ENCODE measurements at places on chromosomes 2 and 18. TPM values are rescaled to one million over a fixed set of nuclear protein-coding genes. Genes with fewer than 3 reads are reported as not detected.

GRCh38 chr2:7881466-7881865, 800.4 kb upstream of the ID2 start:
- H3K36me3 ChIP-seq, result no peaks in the 10 kb centered on the region
- H3K4me1 ChIP-seq, result no peaks in the 10 kb centered on the region
- DNase-seq, result peak; percentile 53
- H3K27me3 ChIP-seq, result no peaks in the 10 kb centered on the region
- H3K4me3 ChIP-seq, result no peak overlapping the region

Gene FSIP2
- 0.78 TPM for total RNA-seq

- DNase-seq, result no peak
- peaks cover 5% of the 10 kb centered on the region for H3K4me1 ChIP-seq
- no peaks in the 10 kb centered on the region for H3K27me3 ChIP-seq
- no peak overlapping the region for H3K4me3 ChIP-seq
- H3K36me3 ChIP-seq, result no peaks in the 10 kb centered on the region
Observed at GRCh38 chr2:88667219-88667618, 24.3 kb upstream of the RPIA start.

Gene CYP27A1
- 20.7 TPM for total RNA-seq

Gene HAUS1
- 48.3 TPM for total RNA-seq

- H3K27me3 ChIP-seq, result no peaks in the 10 kb centered on the region
- H3K4me1 ChIP-seq, result no peaks in the 10 kb centered on the region
- no peaks in the 10 kb centered on the region for H3K36me3 ChIP-seq
- no peak overlapping the region for H3K4me3 ChIP-seq
Observed at GRCh38 chr2:136206613-136207012, 88.7 kb upstream of the CXCR4 start.

Gene DNAH6
- total RNA-seq, result 0.11 TPM

All from esophagus muscularis mucosa (tissue), 4 donors.